ENCODE measurements at places on chromosomes 5 and 9.
A peak's percentile ranks its signal among the peaks of the same experiment; 100 is the strongest.

- no peak for DNase-seq
Observed at GRCh38 chr5:83199126-83199525, 121.8 kb downstream of the XRCC4 start.

- no peak for DNase-seq
Observed at GRCh38 chr5:80234116-80234948, 21.5 kb downstream of the SERINC5 start.

DNA sequence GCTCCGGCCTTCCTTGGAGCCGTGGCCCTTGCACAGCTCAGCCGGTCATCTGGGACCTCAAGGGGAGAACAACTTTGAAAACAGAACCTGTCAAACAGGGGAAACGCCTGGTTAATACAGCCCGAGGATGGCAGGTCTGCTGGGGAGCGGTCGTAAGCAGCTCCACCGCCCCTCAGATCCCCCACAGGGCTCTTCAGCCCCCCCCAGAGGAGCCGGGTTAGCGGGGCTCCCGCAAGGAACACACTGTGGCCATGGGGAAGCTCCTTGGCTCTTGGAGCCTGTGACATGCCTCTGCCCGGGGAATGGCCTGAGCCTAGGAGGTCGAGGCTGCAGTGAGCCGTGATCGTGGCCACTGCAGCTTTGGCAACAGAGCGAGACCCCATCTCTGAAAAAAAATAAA is 6.8 kb downstream of the TMEM250 start:
- no peak for DNase-seq

- DNase-seq, result peak; percentile 33
Observed at GRCh38 chr9:114662081-114662989, 4.7 kb upstream of the TEX53 start.

DNA sequence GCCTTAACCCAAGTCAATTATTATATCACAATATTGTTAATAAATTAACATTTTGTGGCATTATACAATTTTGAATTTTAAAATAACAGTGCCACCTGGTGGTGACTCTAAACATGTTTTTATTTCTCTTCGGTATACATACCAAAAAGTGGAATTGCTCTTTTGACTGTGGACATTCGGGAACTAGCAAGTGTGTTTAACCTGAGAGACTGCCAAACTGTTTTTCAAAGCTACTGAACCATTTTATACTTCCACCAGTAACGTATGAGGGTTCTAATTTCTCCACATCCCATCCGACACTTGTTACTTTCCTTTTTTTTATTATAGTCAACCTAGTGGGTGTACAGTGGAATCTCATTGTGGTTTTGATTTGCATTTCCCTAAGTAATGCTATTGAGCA is 18.3 kb upstream of the HSDL2 start:
- peak; percentile 37 for DNase-seq

DNA sequence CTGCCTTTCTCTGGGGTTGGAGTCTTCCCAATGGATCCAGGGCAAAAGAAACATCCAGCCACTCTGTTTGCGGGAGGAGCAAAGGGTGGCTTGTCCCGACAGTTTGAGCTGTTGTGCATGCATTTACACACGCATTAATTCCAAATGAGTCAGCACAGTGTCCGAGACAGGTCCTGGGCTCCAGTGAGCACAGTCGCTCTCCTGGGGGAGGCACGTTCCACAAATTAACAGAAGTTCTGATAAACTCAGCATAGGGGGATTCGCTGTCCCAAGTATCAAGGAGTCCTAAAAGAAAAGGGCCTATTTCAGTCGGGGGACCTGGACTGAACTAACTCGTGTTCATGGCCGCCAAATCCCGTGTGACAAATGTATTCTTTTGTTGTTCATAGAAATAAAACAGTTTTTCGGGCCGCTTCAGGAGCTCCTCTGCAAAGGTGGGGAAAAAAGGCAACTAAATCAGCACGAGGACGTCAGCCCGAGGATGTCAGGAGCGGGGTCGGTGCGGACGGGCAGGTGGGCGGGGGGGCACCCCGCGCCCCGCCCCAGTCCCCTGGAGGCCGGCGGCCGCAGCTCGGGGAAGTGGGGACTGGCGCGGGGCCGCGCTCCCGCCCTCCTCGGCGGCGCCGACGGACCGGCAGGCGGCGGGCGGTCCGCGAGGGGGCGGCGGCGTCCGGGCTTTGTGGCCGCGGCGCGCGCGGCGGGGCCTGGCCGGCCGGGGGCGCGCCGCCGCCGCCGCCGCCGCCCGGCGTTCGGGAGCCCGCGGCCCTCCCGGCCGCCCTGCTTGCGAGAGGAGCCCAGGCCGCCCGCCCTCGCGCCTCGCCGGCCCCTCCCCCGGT is at the start of gene MSANTD3:
MSANTD3 (plus strand) TSS at position 614 of the 836 bp plus-strand sequence. CDS start 14,796 bp downstream, outside the sequence.
- DNase-seq, result peak; percentile 89

DNA sequence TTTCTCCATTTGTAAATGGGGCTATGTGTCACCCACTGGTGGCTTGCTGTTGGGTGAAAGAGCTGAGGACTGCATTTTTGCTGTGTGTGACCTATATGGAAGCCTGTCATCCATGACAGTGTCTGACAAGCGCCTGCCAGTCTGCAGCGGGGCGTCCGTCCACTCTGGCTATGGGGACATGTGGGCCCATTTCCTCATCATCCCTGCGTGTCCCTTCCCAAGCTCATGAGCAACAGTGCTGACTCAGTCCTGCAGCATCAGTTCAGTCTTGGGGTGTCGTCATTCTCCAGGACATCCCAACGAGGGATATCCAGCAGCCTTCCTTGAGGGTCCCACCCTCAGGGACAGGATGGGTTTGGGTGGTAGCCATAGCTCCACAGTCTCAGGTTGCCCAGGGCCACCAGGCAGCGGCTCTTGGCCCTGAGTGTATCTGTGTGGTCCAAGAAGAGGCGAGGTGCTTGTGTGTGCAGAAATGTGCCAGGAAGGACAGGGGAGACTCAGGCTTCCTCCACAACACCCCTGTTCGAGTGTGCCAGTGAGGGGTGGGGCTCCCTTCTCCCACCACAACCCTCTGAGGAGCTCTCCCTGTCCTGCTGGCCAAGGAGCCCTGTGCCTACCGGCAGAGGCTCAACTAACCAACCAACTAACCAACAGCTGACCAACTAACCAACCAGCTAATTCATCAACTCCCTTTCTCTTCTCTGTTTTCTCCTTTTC is 2.1 kb downstream of the FGD3 start:
- DNase-seq, result no peak

DNA sequence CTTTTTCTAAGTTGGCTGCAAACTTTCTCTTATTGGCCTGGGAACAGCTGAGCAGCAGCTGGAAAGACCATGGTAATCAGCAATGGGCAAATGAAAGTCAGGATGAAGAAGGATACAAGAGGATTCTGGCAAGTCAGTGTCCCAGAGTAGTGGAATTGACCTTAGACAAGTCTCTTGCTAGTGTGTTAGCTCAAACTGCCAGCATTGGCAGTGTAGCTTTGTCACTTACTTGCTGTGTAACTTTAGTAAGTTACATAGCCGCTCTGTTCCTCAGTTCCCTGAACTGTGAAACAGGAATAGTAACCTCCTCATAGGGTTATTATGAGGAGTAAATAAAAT is 3.6 kb downstream of the ALDH1A1 start:
- DNase-seq, result no peak
